ENCODE measurements at places on chromosomes 4 and X. TPM values are rescaled to one million over a fixed set of nuclear protein-coding genes. Genes with fewer than 3 reads are reported as not detected.

SRPK3 gene
- not detected for total RNA-seq

S100G gene
- not detected for total RNA-seq

- DNase-seq, result no peak
- H3K4me3 ChIP-seq, result no peak overlapping the region
- H3K27ac ChIP-seq, result no peak overlapping the region
Measured at GRCh38 chr4:74942251-74942917, 9.5 kb downstream of the PARM1 start.

CFAP299 gene
- not detected for total RNA-seq

DNA sequence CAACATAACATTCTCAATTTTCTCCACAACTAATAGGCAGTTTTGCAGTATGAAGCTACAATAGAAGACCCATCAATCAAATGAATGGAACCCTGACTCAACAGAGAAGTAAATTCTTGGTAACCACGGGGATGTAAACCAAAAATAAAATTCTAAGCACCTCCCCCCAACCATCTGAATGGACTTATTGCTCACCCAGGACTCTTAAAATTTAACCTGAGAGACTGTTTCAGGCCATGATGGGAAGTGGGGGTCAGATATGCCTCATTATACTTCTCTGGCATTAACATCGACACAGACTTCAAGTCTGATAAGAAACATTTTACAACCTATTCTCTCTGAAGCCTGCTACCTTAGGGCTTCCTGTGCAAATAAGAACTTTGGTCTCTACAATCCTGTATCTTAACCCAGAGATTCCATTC, 620.9 kb downstream of the TLL1 start:
- H3K27ac ChIP-seq, result no peak overlapping the region
- no peaks in the 10 kb centered on the region for H3K36me3 ChIP-seq
- peaks cover 4% of the 10 kb centered on the region for H3K4me1 ChIP-seq
- H3K4me3 ChIP-seq, result no peak overlapping the region

DNA sequence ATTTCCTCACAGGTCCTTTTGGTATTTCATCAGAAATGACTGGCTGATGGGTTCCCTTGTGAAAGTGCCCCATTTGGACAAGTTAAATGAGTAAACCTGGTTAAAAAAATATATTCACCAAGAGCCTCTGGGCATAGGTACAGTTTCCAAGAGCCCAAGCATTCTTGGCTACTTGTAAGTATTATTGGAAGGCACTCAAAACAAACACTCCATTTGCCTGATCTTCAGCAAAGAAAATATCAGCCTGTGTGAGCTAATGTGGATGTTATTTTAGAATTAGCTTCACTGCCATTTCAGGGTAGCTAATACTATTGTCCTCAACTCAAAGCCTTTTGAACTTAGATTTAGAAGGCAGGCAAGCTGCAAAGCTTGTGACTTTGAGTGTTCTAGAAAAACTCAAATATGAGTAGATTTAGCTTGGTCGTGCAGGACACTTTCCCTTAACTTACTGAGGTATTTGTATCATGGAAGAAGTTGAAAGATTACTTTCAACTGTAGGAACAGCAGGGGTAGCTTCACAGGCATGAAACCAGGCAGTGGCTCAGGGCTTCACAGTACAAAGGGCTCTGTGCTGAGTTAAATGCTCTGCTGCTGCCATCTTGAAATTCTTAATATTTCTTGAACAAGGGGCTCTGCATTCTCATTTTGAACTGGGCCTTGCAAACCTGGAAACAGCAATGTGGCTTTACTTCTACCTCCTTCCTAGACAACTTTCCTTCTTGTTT, 177.2 kb downstream of the AMELX start:
- H3K4me3 ChIP-seq, result no peak overlapping the region
- no peak overlapping the region for H3K27ac ChIP-seq
- no peaks in the 10 kb centered on the region for H3K4me1 ChIP-seq
- no peaks in the 10 kb centered on the region for H3K27me3 ChIP-seq
- H3K36me3 ChIP-seq, result no peaks in the 10 kb centered on the region

- H3K4me3 ChIP-seq, result no peak overlapping the region
- DNase-seq, result no peak
- H3K4me1 ChIP-seq, result no peaks in the 10 kb centered on the region
- H3K36me3 ChIP-seq, result no peaks in the 10 kb centered on the region
Measured at GRCh38 chr4:7547368-7548040, 112.8 kb upstream of the PSAPL1 start.

GRCh38 chr4:158906073-158906472, 137.2 kb downstream of the FNIP2 start:
- no peaks in the 10 kb centered on the region for H3K27me3 ChIP-seq
- H3K36me3 ChIP-seq, result no peaks in the 10 kb centered on the region
- H3K4me1 ChIP-seq, result peaks cover 13% of the 10 kb centered on the region
- H3K27ac ChIP-seq, result peak overlapping the region; percentile 33
- DNase-seq, result no peak

RRH gene
- total RNA-seq, result not detected

GRCh38 chrX:24846550-24847150, 152.9 kb downstream of the POLA1 start:
- H3K4me1 ChIP-seq, result peaks cover 14% of the 10 kb centered on the region
- H3K27me3 ChIP-seq, result no peaks in the 10 kb centered on the region
- H3K4me3 ChIP-seq, result no peak overlapping the region
- H3K36me3 ChIP-seq, result no peaks in the 10 kb centered on the region
- DNase-seq, result no peak

- H3K36me3 ChIP-seq, result no peaks in the 10 kb centered on the region
- no peak for DNase-seq
- H3K4me3 ChIP-seq, result no peak overlapping the region
- H3K4me1 ChIP-seq, result peaks cover 6% of the 10 kb centered on the region
Measured at GRCh38 chr4:146235654-146236177, 21.4 kb downstream of the REELD1 start.

- H3K27me3 ChIP-seq, result no peaks in the 10 kb centered on the region
- no peak overlapping the region for H3K27ac ChIP-seq
- H3K36me3 ChIP-seq, result no peaks in the 10 kb centered on the region
Measured at GRCh38 chr4:53076374-53076958, 214.3 kb downstream of the RASL11B start.

DNA sequence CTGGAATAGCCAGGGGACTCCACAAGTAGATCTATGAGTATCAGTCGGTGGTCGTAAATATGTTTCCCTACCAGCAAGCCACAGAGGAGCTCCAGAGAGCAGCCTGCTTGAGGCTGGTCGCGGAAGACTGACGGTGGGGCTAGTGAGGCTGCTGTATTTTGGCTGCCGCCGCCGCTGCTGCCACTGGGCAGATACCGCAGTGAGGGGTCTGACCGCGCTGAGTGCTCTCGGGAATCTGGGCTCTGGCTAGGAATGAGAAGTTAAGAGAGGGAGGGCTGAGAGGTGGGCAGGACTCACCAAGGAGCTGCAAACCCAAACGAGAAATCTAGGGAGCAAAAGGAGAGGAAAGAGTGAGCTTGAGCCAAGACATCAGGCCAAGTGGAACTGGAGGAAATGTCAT, at the start of gene EXOC1L:
TSS of gene EXOC1L (plus strand) at position 157 of the 400 bp plus-strand sequence. CDS start at position 394, 237 bp downstream.
- H3K4me1 ChIP-seq, result 0 out of 2 replicates have a peak, but pooled peaks cover 5% of the 10 kb centered on the region
- H3K27me3 ChIP-seq, result no peaks in the 10 kb centered on the region
- peak within 1 kb of the TSS; percentile 31 for H3K4me3 ChIP-seq
- DNase-seq, result peak; percentile 93
- H3K27ac ChIP-seq, result no peak within 1 kb of the TSS

KIT gene
- 28.4 TPM for total RNA-seq

DNA sequence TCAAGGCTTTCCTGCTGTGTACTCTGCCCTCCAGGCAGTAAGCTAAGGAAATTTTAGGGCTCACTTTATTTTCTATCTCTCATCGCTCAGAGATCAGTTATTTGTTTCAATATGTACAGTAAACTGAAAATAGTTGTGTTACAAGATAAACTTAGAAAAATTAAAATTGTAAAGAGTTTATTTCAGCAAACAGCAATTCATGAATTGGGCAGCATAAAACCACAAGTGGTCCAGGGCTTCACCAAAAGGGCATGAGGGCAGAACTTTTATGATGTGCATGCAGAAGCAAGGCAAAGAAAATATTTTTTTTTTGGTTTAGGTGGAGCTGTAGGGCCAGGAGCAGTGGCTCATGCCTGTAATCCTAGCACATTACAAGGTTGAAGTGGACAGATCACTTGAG, 20.1 kb upstream of the MAGEA11 start:
- H3K4me3 ChIP-seq, result no peak overlapping the region
- no peaks in the 10 kb centered on the region for H3K4me1 ChIP-seq
- no peaks in the 10 kb centered on the region for H3K27me3 ChIP-seq
- H3K36me3 ChIP-seq, result no peaks in the 10 kb centered on the region
- no peak overlapping the region for H3K27ac ChIP-seq

GRCh38 chrX:87265518-87265917, 252.1 kb upstream of the KLHL4 start:
- no peak overlapping the region for H3K4me3 ChIP-seq
- H3K36me3 ChIP-seq, result no peaks in the 10 kb centered on the region
- H3K27ac ChIP-seq, result no peak overlapping the region
- no peaks in the 10 kb centered on the region for H3K4me1 ChIP-seq

GRCh38 chr4:114417214-114417613, 181.4 kb upstream of the UGT8 start:
- 0 out of 2 replicates have a peak, but pooled peaks cover 6% of the 10 kb centered on the region for H3K36me3 ChIP-seq
- H3K27ac ChIP-seq, result no peak overlapping the region
- peaks cover 5% of the 10 kb centered on the region for H3K4me1 ChIP-seq
- no peak overlapping the region for H3K4me3 ChIP-seq

DNA sequence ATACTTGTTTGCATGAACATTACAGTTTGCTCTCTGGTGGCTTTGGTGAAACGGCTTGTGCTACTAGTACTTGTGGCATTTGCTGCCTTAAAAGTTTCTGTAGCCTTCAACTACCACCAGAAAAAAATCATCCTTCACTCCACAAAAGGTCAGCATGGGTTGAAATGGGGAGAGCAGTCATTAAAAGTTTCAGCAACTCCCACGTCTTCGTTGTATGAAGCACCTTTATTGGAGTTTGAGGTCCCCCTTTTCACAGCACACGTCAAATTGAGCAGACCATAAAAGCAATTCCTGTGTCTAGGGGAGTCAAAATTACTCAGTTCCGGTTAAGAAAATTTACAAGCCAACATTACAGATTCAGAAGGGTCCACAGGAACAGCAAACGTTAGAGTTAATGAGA, 23.0 kb upstream of the CCNA2 start:
- H3K36me3 ChIP-seq, result 0 out of 2 replicates have a peak, but pooled peaks cover 11% of the 10 kb centered on the region
- no peak for DNase-seq
- H3K27ac ChIP-seq, result no peak overlapping the region
- H3K4me3 ChIP-seq, result no peak overlapping the region

GRCh38 chr4:25085671-25086070, 54.9 kb upstream of the LGI2 start:
- H3K36me3 ChIP-seq, result no peaks in the 10 kb centered on the region
- no peak overlapping the region for H3K27ac ChIP-seq
- DNase-seq, result no peak
- no peak overlapping the region for H3K4me3 ChIP-seq

DNA sequence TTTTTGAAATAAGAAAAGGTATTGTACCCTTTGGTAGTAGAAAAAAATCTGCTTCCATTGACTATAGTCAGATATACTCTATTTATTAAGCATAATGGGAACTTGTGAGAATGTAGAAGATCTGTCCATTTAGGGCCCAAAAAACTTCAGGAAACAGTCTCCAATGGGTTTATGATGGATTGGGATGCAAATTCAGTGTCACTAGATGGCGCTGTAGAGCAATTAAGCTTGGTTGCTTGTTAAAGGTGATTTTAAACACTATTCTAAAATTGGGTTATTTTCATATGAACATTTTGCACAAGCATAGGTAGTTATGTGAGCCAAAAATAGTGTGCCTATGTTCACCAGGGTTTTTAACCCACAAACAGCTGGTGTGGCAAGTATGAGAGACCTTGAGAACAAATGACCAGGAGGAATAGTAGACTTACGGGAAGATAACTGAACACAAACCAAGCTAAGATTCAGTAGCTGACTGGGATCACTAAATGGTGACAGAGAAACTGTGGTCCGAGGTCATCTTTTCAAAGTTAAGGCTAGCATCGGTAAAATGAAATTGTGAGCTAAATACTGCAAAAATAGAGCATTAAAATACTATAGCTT, 80.3 kb upstream of the LSM6 start:
- no peaks in the 10 kb centered on the region for H3K27me3 ChIP-seq
- no peak overlapping the region for H3K27ac ChIP-seq
- DNase-seq, result peak; percentile 88
- no peak overlapping the region for H3K4me3 ChIP-seq
- no peaks in the 10 kb centered on the region for H3K36me3 ChIP-seq

MAGEB17 gene
- total RNA-seq, result 2.2 TPM

- no peak overlapping the region for H3K27ac ChIP-seq
- no peaks in the 10 kb centered on the region for H3K36me3 ChIP-seq
- peaks cover 23% of the 10 kb centered on the region for H3K4me1 ChIP-seq
- no peaks in the 10 kb centered on the region for H3K27me3 ChIP-seq
- DNase-seq, result peak; percentile 82
- no peak overlapping the region for H3K4me3 ChIP-seq
Measured at GRCh38 chr4:159946983-159947615, 844.2 kb downstream of the RAPGEF2 start.

DNA sequence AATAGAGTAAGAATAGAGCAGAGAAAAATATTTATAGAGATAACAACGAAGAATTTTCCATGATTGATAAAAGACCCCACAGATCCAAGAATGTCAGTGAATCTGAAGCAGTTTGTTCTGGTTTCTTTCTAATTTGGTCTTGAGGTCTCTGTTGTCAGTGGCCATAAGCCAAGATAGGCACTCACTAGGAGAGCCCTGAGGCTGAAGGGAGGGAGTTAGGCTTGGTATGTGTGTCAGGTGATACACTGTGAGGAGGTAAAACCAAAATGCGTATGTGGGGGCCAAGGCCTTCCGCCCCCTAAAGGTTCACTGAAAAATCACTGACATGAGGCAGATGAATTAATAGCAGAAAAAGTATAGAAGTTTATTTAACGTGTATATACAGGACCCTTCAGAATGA, 382.3 kb upstream of the HTR2C start:
- DNase-seq, result peak; percentile 35
- no peaks in the 10 kb centered on the region for H3K4me1 ChIP-seq
- no peak overlapping the region for H3K4me3 ChIP-seq
- H3K36me3 ChIP-seq, result no peaks in the 10 kb centered on the region

DNA sequence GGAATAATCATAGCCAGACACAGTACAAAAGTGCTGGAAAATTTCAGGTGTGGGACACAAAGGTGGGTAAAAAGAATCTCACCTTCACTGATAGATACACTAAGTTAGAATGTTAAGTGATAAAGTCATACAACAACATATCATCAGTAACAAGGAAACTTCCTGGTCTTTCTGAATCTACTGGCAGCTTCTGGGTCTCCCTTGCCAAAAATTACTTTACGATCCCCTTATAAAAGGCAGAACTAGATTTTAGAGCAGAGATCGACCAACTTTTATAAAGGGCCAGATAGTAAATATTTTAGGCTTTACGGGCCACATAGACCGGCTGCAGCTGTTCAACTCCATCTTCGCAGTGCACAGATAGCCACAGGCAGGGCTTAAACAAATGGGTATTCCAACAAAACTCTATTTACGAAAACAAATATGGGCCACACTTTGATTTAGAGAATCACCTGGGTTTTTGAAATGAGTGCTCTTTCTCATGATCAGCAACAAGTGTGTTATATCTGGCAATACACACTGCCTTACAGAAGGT, 159.9 kb downstream of the AASDH start:
- no peak overlapping the region for H3K27ac ChIP-seq
- 0 out of 2 replicates have a peak, but pooled peaks cover 3% of the 10 kb centered on the region for H3K36me3 ChIP-seq
- H3K4me3 ChIP-seq, result no peak overlapping the region
- no peak for DNase-seq
- no peaks in the 10 kb centered on the region for H3K27me3 ChIP-seq
- H3K4me1 ChIP-seq, result peaks cover 13% of the 10 kb centered on the region

Measured in GM23338 (cell line).